ENCODE measurements at places on chromosomes 4 and X.

DNA sequence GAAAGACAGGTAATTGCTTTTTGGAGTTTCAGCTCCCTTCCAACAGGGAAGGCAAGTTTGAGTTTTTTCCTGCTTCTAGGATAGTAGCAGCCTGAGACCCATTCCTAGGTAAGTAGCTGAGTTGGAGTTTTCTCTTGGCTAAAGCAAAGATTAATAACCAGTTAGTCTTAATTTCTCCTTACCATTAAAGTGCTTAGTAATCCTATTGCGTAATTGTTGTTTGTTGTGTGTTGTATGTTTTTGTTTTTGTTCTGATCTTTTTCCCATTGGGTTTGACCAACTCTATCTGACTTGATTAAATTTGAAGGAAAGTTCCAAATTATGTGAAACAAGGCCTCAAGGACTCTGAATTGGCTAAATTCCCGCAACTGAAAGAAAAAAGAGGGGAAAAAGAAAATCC is 83.5 kb downstream of the TBX22 start:
- no peak for DNase-seq

DNA sequence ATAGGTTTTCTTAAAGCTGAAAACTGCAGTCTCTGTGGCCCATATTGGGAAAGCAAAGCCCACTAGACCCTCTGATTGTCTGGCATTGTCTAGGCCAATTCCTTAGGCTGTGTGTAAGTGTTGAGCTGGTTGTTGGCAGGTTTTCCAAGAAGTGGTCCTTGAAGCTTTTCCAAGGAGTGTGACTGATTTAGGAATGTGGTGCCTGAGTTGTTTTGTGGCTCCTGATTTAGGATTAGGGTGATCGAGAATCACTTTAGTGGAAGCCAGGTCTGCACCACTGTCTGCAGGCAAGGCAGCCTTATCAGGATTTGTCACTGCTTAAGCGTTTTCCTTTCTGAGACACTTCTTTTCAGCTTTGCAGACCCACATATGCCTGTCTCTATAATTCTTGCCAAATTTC is 339.0 kb upstream of the DDX53 start:
- no peak for DNase-seq

GRCh38 chr4:3766036-3766784 is at the start of gene ADRA2C:
Gene ADRA2C (plus strand): TSS chr4:3766385. CDS start chr4:3766607, 222 bp downstream.
- DNase-seq, result no peak

GRCh38 chrX:13258052-13258444 is 61.8 kb downstream of the ATXN3L start:
- no peak for DNase-seq

- no peak for DNase-seq
Observed at GRCh38 chr4:158857951-158858350, 89.1 kb downstream of the FNIP2 start.

GRCh38 chrX:97401586-97402136 is 518.0 kb downstream of the RPA4 start:
- no peak for DNase-seq

DNA sequence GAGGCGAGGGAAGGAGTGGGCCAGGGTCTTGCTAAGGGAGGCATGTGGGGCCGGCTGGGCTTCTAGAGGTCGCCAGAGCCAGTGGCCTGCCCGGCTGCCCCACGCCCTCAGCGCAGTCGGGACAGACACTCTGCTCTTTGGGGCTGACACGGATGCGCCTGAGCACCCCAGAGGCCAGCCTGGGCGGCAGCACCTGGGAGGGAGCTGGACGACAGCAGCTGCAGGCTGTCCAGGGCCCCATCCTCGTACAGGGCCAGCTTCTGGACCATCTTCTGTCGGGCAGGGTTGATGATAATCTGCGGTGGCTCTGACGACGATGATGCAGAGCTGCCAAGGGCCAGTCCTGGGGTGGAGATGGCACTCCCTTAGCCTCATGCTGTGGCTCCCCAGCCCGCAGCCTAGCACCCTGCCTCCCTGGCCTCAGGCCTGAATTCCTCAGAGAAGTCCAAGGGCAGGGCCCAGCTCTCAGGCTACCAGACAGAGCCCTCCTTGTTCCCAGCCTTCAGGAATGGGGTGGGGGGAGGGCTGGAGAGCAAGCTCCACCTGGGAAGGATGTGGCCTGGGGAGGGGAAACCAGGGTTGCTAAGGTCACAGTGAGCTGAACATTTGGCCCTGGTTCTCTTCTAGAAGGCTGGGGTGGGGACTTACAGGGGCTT is 7.2 kb downstream of the IRAK1 start:
- no peak for DNase-seq

- no peak for DNase-seq
Observed at GRCh38 chrX:107713543-107714205, 61.9 kb downstream of the TSC22D3 start.

- no peak for DNase-seq
Observed at GRCh38 chr4:102596532-102596931, 95.4 kb downstream of the NFKB1 start.

- DNase-seq, result no peak
Observed at GRCh38 chrX:15564981-15565579, 35.7 kb downstream of the ACE2 start.
